Right renal cortex interstitium (tissue), 3 donors: ENCODE measurements at places on chromosomes 13 and 19. TPM values are rescaled to one million over a fixed set of nuclear protein-coding genes. Genes with fewer than 3 reads are reported as not detected.

CYP2S1 gene
- 0.53 TPM for polyA plus RNA-seq

TMIGD2 gene
- 0.14 TPM for polyA plus RNA-seq

- DNase-seq = peak; percentile 74
These were observed 2.1 kb upstream of the SLC27A5 start for GRCh38 chr19:58513694-58514563.

DNA sequence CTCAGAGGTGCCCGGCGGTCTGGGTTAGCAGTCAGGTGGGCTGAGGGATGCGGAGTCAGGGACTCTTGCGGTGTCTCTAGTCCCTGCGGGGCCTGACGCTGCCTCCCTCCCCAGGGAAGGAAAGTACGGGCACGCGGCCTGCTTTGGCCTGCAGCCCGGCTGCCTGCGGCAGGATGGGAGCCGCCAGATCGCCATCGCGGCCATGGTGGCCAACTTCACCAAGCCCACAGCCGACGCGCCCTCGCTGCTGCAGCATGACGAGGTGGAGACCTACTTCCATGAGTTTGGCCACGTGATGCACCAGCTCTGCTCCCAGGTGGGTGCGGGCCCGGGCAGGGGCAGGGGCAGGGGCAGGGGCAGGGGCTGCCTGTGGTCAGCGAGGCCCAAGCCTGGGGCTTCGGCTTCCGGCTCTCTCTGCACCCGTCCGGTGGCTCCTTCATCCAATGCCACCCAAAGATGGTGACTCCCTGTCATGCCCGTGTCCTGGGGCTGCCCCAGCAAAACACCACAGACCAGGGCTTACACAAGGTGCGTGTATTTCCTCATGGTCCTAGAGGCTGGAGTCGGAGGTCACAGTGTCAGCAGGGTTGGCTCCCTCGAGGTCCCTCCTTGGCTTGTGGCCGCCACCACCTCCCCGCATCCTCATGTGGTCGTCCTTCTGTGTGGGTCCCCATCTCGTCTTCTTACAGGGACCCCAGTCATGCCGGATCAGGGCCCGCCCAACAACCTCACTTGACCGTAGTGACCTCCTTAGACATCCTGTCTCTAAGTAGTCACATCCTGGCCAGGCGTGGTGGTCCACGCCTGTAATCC lies 11.3 kb upstream of the ZNF554 start:
- DNase-seq = no peak

DNA sequence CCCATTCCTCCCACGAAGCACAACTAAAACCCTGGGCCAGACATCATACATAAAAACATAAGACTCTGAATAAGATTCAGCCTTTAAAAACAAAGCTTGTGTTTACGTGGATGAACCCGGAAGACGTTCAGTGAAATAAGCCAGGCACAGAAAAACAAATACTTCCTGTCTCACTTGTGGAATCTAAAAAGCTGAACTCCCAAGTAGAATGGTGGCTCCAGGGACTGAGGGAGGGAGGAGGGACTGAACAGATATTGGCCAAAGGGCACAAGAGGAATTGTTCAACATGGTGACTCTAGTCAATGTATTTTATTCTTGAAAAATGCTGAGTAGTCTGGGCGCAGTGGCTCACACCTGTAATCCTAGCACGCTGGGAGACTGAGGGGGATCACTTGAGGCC lies 35.7 kb upstream of the TPM4 start:
- no peak for DNase-seq
